ENCODE measurements at places on chromosomes 5 and 9. TPM values are rescaled to one million over a fixed set of nuclear protein-coding genes. Genes with fewer than 3 reads are reported as not detected.
A peak's percentile ranks its signal among the peaks of the same experiment; 100 is the strongest.

DNA sequence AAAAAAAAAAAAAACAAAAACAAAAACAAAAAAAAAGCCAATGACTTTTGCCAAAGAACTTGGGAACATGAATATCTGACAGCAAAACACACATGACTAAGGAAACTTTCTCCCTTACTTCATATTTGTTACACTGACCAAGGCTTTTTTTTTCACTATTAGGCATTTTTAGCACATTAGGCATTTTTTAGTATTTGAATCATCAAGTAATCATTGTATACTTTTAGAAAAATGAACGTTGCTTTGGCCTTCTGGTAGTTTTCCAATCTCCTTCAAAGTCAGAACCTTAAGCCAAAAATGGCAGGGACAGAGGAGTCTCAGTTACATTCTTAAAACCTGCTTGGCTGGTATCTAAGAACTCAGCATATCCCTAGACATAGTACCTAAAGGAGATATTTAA, 19.3 kb downstream of the NREP start:
- DNase-seq, result no peak

DNA sequence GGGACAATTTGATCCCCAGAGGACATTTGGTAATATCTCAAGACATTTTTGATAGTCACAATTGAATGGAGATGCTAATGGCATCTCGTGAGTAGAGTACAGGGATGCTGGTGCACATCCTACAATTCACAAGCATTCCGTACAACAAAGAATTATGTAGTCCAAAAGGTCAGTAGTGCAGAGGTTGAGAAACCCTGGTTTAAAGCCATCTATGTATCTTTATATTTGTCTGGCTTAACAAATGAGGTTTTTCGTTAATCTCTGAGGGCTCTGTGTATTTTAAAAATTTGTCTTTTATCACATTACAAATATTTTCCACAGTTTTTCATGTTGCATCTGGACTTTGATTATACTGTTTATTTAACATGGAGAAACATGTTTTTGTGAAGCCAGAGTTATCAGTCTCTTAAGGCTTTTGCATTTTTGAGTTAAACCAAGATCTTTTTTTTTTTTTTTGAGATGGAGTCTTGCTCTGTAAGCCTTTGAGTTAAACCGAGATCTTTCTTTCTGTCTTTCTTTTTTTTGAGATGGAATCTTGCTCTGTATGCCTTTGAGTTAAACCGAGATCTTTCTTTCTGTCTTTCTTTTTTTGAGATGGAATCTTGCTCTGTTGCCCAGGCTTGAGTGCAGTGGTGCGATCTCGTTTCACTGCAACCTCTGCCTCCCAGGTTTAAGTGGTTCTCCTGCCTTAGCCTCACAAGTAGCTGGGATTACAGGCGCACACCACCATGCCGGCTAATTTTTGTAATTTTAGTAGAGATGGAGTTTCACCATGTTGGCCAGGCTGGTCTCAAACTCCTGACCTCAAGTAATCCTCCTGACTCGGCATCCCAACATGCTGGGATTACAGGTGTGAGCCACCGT, 2.8 kb downstream of the HSDL2 start:
- DNase-seq, result no peak

DNA sequence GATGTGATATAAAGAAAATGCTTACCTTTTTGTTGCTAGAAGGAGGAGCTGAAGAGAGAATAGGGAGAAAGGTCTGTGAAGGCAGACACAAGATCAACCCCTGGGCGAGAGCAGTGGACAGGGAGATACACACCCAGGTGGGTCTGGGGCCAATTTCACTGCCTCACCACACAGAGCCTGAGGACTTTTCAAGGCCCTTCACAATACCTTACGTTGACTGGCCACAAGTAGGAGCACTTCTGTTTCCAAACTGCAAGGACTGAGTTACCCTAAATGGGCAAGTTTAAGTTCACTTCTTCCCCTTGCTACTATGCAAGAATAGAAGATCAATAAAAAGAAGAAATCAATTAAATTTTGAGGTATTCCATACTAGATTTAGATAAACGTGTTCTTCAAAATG, 174.5 kb upstream of the SLC12A2 start:
- peak; percentile 22 for DNase-seq

- no peak for DNase-seq
These were observed 159.5 kb downstream of the GLIS3 start for GRCh38 chr9:4140362-4140761.

- DNase-seq, result no peak
These were observed 41.1 kb upstream of the DAP start for GRCh38 chr5:10801931-10802666.

- no peak for DNase-seq
These were observed 36.9 kb upstream of the TCERG1 start for GRCh38 chr5:146410272-146410671.

GRCh38 chr9:109107402-109108240, 12.1 kb downstream of the TMEM245 start:
- no peak for DNase-seq

GRCh38 chr9:15469862-15470261, 40.9 kb downstream of the PSIP1 start:
- no peak for DNase-seq

DNA sequence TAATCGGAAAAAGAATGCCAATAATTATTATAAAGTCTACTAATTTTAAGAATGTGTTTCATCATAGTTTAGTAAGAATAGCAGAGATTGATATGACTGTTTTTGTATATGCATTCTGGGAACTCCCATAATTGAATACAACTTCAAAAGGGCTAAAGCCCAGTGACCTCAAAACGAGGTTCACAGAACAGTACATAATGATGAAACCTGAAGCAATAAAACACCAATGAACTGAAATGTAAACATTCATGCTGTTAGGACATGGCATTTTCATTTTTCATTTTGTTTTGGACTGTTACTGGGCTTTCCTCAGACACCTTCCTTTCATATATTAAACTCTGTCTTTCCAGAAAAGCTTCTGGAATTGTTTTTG, 684 bp upstream of the JMY start:
- no peak for DNase-seq

GRCh38 chr9:133167769-133168168, 4.1 kb upstream of the GBGT1 start:
- DNase-seq, result no peak

DNA sequence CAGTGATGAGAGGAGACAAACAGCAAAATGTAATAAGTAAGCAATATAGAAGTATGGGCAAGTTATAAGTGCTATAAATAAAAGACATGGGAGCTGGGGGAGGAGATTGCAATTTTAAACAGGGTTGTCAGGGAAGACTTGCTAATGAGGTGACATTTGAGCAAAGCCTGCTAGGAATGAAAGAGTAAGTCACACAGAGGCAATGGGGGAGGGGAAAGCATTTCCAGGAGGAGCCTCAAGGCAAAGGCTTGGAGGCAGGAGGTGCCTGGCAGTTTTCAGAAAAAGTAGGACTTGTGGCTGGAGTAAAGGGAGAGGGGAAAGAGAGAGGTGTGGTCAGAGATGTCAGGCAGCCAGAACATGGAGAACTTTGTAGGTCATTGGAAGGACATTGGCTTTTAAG, 124.4 kb upstream of the NMUR2 start:
- no peak for DNase-seq

DNA sequence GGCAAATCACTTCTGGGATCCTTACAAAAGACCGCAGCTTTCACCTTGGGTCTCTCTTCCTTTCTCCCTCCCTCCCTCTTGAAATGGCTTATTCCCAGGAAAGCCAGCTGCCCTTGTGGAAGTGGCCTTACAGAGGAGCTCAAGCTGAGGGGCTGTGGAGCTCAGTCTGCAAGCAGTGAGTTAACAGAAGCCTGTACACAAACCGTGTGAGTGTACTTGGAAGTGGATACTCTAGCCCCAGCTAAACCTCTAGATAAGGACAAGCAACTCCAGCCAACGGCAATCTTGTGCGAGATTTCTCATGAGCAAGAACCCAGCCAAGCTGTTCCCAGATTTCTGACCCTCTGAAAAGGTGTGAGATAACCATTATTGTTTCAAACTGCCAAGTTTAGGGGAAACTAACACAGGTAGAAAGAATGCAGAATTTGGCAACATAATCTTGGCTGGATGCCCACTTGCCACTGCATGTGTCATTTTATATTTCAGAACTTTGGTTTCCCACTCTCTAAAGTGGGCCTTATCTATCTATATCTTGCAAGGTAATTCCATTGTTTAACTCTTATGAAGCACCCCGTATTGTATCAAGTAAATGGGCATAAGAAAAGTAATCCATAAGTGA, 85.6 kb downstream of the CDH18 start:
- DNase-seq, result no peak

DNA sequence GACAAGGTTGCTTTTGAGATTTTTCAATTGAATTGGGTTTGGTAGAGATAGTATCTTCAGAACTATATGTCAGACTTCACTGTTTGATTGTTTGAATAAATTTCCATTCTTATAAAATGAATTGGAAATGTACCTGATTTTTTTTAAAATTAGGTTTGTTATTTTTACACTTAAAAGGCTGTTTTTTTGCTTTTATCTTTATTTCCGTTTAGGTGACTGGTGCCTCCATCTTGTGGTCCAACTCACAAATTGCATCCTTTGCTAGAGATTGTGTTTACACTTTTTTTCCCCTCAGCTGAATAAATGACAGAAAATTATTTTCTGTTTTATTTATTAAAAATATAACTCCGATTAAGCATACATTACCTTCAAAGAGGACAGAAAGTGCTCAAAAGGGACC, 15.6 kb downstream of the NDUFAF2 start:
- no peak for DNase-seq

DNA sequence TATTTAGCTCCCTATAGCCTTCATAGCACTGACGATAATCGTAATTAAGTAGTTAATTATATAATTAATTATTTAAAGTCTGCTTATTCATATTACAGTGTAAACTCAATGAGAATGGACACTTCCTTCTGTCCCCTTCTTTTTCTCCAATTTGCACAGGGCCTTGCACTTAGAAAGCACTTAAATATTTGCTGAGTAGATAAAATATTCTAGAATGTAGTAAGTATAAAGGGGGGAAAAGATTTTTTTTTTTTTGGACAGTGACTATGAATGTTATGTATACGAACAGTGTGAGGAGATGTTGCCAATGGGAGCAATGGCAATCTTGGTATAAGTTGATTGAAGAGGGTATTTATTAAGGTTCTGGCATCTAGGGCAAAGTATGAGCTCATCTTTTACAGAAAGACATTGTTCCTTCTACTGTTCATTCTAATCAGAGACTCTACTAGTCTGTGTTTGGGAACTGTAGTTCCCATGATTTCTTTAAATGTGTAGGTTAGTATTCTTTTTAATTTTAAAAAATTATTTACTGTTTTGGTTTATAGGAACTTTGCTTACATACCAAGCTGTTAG, 49.4 kb downstream of the YTHDC2 start:
- DNase-seq, result no peak

DNA sequence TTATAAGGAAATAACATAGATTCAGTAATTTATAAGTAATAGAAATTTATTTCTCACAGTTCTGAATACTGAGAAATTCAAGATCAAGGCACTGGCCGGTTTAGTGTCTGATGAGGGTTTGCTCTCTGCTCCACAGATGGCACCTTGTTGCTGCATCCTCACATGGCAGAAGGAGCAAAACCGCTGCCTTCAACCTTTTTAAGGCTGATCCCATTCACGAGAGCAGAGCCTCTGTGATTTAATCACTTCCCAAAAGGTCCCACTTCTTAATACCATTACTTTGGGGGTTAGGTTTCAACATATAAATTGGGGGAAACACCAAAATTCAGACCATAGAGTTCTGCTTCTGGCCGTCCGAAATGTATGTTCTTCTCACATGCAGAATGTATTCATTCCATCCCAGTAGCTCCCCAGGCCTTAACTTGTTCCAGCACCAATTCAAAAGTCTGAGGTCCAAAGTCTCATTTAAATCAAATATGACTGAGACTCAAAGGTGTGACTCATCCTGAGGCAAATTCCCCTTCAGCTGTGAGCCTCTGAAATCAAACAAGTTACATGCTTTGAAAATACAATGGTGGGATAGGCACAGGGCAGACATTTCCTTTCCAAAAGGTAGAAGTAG, 30.6 kb downstream of the BAAT start:
- no peak for DNase-seq

- no peak for DNase-seq
These were observed 2.7 kb downstream of the RABEPK start for GRCh38 chr9:125202846-125203618.

GRCh38 chr9:1759009-1759408, 256.1 kb upstream of the SMARCA2 start:
- DNase-seq, result no peak

- DNase-seq, result no peak
These were observed 139.3 kb upstream of the TLE4 start for GRCh38 chr9:79432485-79432884.

- DNase-seq, result no peak
These were observed 370.6 kb downstream of the NTRK2 start for GRCh38 chr9:85040146-85040545.

- no peak for DNase-seq
These were observed 76.8 kb upstream of the SIMC1 start for GRCh38 chr5:176161431-176161830.

GRCh38 chr5:94545870-94546625, 72.4 kb downstream of the KIAA0825 start:
- no peak for DNase-seq

DNA sequence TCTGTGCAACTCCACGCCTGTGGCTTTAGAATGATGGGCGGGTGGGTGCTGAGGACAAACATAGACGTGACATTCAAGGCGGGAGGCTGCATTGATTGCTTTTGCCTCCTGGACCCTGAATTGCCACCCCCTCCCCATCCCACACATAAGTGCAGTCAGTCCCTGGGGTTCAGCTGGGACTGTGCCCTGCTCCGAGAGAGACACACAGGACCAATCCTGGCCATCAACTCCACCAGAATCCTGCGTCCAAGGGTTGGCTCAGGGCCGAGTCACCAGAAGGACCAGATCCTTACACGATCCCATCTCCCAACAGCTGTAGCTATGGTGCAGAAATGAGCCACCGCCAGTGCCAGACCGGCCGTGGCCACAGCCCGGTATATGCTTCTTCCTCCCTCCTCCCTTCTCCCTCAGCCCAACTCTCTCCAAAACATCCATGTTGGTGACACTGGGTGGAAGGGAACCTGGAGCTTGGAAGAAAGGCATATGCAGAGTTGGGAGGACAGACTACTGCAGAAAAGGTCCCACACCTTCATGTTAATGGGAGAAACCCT, 27.4 kb downstream of the IRX2 start:
- DNase-seq, result no peak

GRCh38 chr9:8718121-8718725, 918.6 kb upstream of the DMAC1 start:
- DNase-seq, result no peak

DNA sequence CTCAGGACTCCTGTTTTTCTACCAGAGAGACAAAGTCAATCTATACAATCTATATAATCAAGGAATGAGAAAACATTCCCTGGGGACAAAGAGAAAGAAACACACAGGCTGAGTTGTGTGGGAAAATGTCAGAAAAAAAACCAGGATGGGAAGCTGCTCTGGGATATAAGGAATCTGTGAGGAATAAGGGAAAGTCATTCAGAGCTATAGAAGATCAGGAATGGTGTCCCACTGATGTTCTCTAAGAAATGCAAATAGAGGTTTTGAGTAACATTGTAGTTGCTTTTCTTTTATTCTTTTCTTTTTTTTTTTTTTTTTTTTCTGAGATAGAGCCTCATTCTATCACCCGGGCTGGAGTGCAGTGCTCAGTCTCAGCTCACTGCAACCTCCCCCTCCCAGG, 605.9 kb upstream of the KLF4 start:
- DNase-seq, result no peak

The C5orf34 gene
- total RNA-seq, result 10.3 TPM

The NIM1K gene
- 0.61 TPM for total RNA-seq

The PCDHGB1 gene
- total RNA-seq, result not detected

The NCS1 gene
- total RNA-seq, result 3.3 TPM

The LCN12 gene
- total RNA-seq, result 1.0 TPM

The TAF1L gene
- total RNA-seq, result not detected

The GABRA1 gene
- total RNA-seq, result not detected

The TMEM8B gene
- 2.3 TPM for total RNA-seq

The CCL27 gene
- total RNA-seq, result not detected

The SEMA5A gene
- total RNA-seq, result not detected

The PCDHGB6 gene
- total RNA-seq, result not detected

The SLCO6A1 gene
- not detected for total RNA-seq

Measured in activated CD8-positive, alpha-beta T cell treated with anti-CD3 and anti-CD28 coated beads, Interleukin-2, amount 10 ng/mL, durations not matched to agents 7 days and 5 days (primary cell).